AG10803 (cell line): ENCODE measurements at places on chromosomes 6 and 20.

DNA sequence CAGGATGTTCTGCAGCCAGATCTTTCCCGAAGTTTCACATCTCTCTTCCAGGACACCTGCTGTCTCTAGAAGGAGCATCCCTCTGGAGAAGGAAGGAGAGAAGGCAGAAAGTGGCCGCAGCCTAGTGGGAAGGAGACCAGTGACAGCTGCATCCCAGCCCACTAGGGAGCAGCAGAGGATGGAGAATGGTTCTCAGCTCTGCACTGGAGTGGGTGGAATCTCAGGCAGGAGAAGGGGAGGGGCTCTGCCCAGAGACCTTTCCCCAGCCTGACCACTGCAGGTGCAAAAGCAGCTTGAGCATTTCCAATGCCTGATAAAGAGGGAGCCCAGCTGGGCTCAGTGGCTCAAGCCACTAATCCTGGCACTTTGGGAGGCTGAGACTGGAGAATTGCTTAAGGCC lies 32.3 kb downstream of the NCR2 start:
- DNase-seq: peak; percentile 29

DNA sequence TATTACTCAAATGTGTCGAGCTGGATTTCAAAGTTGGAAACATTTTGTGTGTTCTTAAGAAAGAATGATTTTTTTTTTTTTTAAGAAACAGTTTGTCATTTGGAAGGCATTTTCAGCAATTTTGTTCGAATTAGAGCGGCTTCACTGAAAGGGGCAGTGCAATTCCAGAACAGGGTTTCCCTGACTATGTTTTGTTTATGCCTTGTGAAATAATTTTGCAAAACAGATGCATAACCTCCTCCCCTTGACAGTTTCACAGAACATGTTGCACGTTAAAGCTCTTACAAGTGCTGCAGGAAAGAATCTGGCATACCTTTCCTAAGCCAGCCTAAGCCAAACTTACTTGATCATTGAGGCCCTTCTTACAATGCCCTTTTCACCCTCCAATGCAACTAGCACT lies 216.0 kb upstream of the SSTR4 start:
- DNase-seq: no peak

DNA sequence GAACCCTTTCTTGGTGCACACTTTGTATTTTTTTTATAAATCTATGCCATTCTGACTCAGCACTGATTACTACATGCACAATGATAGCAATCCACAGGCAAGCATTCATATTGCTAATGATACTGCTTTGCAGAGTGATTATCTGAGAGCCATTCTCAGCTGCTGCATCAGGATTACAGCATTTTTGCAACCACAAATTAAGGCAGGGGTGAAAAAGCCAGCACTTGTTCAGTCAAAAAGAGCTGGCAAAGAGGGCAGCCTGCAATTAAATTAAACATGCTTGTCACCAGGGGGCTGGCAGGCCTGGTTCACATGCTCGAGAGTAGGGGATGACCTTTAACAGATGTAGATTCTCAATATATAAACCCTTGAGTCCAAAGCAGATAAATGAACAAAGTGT lies 40.7 kb upstream of the SLC17A4 start:
- no peak for DNase-seq

DNA sequence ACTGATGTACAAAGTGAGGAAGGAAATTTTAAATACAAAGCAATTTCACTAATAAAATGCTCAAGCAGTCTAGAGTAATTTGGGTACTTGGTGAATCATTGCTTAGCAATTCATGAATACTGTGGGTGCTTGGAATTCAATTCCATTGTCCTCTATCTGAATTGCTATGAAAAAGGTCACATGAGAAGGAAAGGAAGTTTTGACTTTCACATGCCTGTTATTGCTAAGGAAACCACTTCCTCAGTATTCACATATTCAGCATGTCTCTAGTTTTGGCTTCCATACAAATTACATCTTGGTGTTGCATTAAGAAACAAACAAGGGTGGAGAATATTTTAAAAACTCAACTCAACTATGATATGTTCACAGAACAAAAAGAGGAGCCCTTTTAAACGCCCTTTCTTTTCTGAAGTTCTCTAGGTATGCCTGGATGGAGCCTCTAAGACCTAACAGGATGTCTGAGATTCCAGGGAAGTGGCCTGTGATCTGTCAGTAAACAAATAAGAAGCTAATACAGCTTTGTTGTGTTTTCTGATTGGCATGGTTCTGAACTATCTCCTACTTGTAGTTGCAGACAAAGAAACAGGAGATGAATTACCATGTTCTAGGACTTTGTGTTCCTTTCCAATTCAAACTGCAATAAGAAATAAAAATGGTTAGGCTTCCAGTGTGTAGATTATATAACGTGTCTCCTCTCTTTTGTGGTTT lies 190.4 kb downstream of the OGFRL1 start:
- peak; percentile 99 for DNase-seq

DNA sequence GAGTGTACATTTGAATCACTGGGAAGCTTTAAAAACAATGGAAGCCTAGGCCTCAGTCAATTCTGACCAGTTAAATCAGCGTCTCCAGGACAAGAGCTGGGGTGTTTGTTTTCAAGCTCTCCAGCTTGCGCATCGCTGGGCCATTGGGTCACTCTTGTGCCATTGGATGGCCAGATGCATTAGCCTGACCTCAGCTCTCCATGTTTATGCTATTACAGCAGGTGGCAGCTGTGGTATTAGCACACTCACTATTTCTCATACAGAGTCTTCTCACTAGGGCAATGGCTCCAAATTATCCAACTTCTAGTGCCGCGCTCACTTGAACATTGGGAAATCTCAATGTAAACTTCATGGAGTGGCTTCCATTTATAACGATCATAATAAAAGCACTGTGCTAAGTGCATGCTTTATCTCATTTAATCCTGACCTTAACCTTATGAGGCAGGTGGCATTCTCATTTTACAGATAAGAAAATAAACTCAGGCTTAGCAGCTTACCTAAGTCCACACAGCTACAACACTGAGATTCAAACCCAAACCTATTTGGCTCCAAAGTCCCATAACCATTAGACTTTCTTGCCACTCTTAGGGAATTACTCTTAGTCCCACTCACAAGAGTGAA lies 108.8 kb downstream of the PPP1R14C start:
- DNase-seq: no peak

DNA sequence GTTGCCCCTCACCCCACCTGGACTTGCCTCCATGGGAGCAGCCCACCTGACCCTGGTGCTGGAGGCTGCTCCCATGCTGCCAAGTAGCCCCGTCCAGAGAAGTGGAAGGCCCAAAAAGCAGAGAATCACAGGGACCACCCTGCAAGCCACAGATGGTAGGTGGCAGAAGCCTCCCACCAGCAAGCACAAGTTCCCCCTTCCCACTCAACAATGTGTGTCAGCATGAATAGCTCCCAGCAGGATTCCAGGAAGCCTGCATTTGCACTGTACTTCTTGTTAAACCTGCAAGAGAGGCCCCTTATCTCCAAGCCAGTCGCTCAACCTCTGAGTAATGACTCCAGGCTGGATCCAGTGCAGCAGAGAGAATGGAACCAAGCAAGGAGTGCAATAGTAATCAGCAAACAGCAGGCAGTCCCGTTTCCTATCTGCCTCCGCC lies 180.8 kb upstream of the CST7 start:
- no peak for DNase-seq

DNA sequence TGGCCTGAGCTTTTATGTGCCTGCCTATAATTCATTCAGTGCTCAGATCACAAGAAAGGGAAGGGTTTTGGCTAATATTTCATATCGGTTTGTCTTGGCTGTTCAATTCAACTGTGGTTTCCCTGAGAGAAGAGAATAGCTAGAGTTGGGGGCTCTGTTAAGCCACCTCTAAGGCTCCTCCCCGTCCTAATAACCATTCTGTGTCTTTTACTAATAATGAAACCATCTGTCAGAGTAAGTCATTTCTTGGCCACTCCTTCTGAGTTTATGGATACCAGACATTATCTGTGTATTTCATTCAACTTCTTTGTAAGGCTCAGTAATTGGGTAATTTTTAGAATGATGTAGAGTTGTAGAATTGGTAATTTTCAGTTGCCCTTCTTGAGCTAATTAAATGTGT lies 5.2 kb downstream of the STX11 start:
- peak; percentile 44 for DNase-seq

DNA sequence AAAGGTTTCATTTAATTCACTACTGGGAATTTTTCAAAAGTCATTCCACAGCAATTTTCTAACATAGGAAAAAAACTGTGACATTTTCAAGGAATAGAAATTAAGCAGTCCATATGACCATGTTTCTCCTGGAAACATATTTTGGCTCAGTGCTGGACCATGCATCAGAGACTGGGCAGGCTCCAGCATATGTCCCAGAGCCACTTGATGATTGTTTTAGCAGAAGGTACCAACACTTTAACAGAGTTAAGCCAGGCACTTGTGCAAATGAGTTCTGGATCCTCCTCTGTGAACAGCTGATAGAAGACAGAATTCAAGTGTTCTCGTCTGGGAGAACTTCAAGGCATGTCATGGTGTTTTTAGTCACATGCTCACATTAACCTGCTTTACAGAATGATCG lies 516.3 kb downstream of the COL12A1 start:
- no peak for DNase-seq

- DNase-seq: no peak
These were observed 425.0 kb downstream of the COL12A1 start for GRCh38 chr6:74780831-74781230.

GRCh38 chr6:47810885-47811284 lies 29.1 kb downstream of the OPN5 start:
- no peak for DNase-seq

DNA sequence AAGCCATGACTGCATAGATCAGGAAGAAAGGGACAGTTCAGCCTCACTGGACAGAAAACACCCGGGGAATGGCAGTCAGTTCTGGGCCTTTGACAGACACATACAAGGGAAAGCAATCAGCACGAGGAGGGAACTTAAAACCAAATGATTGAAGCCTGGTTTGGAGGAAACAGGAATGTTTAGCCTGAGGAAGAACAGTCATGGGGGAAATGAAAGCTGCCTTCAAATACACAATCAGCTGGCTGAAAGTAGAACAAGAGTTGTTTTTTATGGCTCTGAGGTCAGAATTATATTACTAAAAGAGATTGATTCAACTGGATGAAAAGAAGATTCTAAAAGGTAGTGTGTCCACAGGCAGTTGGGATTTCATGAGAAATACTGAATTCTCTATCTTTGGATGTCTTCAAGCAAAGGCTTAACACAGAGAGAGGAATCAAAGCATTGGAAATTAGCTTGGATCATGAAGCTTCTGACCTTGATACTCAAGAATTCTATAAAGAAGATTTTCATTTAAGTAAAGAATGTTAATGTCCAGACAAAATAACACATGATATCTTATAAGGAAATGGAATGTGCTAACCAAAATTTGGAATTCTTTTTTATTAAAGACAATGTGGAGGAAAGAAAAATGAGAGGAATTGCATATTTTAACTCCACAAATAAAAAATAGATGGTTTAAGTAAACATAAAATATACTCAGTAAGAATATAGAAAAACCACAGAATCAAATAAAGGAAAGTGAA lies 216.6 kb downstream of the IBTK start:
- DNase-seq: peak; percentile 26

- DNase-seq: peak; percentile 78
These were observed 235.3 kb upstream of the CEP162 start for GRCh38 chr6:84462698-84463097.

- no peak for DNase-seq
These were observed 40.2 kb downstream of the SLC35F1 start for GRCh38 chr6:117947234-117947633.

DNA sequence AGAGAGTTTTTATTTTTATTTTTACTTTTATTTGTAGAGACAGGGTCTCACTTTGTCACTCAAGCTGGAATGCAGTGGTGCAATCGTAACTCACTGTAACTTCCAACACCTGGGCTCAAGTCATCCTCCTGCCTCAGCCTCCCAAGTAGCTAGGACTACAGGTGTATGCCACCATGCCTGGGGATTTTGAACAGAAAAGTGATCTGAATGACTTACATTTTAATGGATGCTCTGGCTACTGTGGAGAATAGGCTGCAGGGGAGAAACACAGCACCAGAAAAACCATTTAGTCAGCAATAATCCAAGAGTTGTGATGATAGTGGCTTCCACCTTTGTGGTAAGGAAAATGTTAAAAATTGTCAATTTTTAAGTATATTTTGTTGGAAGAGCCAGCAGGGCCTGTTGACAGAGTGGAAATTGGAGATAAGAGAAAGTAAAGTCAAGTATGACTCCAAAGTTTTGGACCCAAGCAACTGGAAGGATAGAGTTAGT lies 106.0 kb upstream of the LOC128125822 start:
- no peak for DNase-seq

DNA sequence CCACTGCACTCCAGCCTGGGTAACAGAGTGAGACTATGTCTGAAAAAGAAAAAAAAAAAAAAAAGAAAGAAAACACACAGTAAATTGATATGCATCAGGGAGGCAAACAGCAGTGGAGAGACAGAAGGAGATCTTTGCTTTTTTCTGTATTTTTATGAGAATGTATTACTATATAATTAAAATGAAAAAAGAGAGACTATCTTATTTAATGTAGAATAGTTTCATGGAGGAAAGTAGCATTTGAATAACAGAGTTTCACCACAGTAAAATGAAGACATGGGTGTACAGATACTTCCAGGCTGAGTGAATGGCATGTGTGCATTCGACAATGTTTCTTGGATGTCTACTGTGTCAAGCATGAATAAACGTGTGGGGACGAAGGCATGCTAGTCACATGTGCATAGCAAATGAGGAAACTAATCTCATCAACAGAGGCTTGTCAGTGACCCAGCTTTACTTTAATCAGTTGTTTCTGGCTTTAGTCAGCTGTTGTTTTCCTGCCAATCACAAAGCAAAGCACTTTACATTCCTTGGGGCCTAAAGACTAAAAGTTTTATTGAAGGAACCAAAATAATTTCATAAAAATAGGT lies 55.5 kb upstream of the ARMH2 start:
- DNase-seq: no peak

DNA sequence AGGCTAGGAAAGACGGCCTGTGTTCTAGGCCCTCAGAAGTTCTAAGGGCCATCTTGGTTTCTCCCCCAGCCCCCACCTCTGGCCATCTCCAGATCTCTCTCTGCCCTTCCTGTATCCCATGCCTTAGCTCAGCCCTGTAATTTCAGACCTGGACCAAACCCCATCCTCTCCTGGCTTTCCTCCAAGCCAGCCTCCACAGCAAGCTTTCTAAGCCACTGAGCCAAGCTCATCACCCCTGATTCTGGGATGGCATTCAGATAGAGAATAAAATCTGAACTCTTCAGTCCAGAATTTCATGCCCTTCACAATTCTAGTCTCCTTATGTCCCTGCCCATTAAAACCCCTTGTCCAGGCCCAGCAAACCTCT lies 18.9 kb upstream of the CCM2L start:
- DNase-seq: no peak
